Stimulated activated CD8-positive, alpha-beta memory T cell treated with anti-CD3 and anti-CD28 coated beads, Interleukin-7, amount 100 ng/mL, for 24 hours (primary cell): ENCODE measurements at places on chromosomes 4 and X.

DNA sequence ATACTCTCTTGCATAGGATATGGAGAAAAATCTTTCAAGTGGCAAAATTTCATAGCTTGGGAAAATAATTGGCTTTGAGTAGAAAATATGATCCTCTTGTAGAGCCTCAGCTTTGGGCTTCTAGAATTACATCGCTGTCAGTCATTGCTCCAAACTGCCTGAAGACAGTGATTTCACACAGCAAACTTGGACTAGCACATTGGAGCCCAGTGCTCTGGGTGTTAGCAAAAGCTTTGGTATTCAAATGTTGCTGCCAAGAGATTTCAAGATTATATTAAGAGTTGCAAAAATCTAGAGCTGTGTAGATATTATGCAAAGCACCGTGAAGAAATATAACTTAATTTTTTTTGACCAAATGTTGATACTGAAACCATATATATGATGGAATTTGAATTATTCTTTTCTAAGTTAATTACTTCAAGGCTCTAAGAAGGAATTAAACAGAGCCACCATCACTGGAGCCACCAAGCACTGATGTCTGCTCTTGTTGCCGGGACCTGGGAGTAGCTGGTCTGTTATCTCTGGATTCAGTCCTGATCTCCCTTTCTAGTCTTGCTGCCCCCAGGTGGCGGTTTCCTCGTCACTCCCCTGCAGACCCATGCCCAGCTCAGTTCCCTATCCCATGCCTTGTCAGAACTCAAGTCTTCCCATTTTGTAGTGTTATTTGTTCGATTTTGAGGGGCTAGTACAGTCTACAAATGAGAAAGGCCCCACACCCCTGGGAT lies 260.7 kb upstream of the SFRP2 start:
- no peak for DNase-seq

- no peak for DNase-seq
These were observed 250.0 kb downstream of the CBR4 start for GRCh38 chr4:168759959-168760527.

DNA sequence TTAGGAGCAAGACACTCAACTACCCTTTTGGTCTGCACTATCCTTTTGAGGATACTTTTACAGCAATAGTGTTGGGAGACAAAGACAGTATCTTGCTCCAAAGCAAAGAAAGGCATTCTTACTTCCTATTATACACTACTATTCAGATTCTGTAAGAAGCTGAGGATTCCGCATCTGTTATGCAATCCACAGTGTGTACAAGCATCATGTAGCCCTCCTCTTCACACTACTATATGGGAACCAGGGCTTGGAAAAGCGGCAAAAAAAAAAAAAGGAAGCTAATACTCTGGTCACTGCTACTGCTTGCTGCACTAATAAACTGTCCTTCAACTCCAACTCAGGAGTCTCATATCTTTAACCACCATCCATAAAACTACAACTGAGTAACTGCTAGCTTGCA lies 59.1 kb downstream of the FBXW7 start:
- no peak for DNase-seq

DNA sequence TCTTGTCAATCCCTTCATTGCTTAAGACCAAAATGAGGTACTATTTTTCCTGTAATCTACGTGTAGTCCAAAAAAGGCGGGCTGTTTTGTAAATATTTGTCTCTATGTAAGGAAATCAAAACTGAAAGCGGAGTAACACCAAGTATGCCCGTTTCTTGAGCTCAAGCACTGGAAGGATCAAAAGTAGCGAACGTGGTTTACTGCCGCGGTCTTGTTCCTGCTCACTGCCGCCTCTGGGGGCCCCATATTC lies 71.5 kb downstream of the AFF1 start:
- DNase-seq = no peak

DNA sequence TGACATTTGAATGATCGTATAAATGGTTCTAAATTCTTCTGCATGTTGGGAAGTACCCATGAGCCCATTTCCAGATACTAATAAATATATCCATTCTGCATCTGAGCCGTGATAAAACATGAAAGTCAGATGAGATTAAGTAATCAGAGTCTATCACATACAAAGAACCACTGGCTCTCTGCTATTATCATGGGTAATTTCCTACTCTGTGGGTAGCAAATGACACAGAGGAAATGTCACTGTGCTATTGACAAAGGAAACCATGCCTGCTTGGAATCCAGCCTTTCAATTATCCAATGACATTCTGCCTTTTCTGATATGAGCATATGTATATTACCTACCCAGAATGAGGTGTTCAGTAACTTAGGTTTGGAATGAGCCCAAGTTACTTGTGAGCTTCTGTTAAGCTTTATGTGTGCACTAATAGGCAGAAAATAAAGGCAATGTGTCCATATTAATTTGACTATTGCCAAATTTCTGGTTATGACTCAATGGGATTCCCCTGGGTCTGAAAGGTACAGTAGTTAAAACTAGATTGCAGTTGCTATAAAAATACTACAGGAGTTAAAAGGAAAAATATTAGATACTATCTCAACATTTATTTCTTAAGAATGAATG lies 238.7 kb upstream of the KCNIP4 start:
- DNase-seq = no peak

- no peak for DNase-seq
These were observed 16.1 kb downstream of the AFP start for GRCh38 chr4:73451981-73452747.

DNA sequence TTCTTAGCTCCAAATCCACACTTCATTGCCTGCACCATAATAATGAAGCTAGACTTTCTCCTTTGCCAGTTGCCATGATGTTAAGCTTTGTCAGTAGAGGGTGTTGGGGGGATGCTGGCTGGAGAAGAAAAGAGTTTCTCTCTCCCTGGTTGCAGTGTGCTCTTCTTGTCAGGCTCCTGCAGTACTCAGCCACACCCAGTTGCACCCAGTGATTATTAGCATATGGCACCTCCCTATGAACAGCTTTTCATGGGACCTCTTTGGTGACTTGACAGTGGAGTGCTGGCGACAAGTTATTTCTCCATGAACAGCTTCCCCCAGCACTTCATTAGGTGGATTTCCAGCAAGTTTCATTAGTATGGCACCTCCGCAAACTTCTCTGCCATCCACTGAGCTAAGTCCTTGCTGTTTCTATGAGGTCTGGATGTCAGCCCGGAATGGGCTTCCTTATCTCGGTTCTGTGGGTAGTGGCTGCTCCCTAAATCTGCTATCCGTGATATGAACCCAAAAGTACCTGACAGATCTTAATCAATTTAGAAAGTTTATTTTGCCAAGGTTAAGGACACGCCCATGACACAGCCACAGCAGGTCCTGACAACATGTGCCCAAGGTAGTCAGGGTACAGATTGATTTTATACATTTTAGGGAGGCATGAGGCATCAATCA lies 18.8 kb upstream of the OTUD4 start:
- no peak for DNase-seq

DNA sequence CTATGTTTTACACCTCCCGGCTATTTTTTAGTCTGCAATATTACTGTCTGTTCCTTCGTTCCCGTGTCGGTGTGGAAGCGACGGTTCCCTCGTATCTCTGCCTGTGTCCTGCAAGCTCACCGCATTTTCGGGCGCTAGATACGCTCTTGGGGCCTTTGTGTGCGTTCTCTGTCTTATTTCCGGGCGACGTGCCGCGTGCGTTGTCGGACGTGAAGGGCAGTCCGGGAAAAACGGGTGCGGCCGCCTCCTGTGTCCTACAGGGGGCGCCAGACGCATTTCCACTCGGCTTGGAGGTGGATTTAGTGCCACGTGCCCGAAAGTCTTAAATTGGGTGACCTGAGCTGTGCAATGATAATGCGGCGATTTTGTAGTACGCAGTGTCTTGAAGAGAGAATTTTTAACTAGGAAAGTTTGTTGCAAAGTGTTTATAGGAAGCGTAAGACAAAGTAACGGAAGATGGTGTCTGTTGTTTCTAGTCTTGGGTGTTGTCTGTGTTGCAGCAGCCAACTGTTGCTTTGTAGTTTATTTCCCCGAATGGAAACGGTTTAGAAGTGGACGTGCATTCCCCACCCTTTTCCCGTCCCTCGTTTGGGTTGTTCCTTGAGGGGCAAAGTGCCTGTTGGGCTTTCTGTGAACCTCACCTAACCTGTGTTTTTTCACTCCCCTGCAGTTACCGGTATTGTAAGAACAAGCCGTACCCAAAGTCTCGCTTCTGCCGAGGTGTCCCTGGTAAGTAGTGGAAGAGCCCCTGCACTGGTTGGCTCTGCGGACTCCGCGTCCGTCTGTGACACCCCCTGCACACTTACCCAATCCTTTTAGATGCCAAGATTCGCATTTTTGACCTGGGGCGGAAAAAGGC lies 720 bp downstream of the RPL10 start:
- peak; percentile 51 for DNase-seq

- no peak for DNase-seq
These were observed 383.4 kb downstream of the FAM133A start for GRCh38 chrX:94057385-94057784.

DNA sequence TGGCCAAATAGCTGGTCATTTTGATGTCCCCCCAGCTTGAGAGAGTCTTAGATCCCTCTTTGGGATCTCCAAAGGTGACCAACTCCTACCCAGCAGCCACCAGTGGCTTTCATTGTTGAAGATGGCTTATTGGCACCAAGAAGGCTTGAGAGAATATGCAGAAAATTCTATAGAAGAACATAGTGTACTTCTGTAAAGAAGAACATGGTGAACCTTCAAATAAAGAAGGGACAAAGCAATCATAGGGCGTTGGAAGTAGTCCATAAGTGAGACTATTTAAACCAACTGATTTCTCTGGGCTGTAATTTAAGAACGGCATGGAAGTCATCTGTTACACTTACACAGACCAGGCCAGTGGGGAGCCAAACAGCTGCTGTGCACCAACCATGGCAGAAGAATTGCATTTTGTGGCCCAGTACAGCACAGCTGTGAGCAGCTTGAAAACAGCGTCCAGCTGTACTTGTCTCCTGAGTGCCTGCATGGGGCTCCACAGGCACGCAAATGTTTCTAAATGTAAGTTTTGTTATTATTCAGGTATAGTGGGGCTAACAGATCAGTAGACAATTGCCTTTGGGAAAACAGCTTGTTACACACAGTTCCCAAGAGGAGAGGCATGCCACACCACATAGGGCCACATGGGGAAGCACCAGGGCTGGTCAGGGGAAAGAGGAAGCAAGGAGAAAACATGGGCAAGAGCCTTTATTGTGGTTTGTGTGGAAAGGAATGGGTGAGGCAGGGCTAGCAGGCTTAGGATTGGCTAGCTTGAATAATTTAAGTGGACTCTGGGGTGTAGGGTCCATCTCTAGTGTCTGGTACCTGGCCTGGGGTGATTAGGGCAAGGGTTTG lies 125.0 kb downstream of the ARHGAP6 start:
- no peak for DNase-seq

DNA sequence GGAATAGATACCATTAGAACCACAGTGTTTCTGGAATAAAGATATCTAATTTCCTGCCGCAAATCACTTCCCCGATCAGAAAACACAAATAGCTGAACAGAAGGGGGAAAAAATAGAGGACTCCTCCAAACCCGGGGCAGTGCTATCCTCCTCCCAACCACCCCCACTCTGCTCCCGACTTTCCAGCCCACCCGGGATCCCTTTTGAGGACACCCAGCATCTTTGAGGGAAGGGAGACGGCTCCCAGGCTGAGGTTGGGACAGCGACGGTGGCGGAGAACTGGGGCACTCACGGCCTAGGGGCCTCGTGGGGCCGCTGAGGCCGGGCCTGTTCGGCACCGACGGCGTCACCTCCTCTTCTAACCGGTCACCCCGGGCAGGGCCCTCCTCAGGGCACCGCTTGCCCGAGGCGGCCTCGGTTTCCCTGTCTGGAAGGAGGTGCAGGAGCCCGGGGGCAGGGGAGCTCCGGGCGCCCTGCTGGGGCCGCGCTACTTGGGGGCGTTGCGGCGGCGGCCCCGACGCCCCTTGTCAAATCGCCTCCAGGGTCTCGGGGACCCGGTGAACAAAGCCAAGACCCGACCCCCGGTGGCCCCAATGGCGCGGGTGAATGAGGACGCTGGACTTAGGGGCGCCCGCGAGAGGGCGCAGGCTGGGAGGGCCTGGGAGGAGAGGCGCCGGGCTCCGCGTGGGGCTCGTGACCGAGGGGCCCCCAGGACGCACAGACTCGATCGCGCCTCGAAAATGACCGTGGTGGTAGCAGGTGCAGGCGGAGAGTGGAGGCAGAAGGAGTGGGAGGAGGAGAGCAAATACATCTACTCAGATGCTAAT lies 6.9 kb upstream of the ARX start:
- DNase-seq = no peak

- DNase-seq = no peak
These were observed at the start of gene NDP for GRCh38 chrX:43973249-43974099. Gene NDP, minus strand, starts transcription at chrX:43973390. Its CDS starts 14,745 bp downstream, at chrX:43958645.

DNA sequence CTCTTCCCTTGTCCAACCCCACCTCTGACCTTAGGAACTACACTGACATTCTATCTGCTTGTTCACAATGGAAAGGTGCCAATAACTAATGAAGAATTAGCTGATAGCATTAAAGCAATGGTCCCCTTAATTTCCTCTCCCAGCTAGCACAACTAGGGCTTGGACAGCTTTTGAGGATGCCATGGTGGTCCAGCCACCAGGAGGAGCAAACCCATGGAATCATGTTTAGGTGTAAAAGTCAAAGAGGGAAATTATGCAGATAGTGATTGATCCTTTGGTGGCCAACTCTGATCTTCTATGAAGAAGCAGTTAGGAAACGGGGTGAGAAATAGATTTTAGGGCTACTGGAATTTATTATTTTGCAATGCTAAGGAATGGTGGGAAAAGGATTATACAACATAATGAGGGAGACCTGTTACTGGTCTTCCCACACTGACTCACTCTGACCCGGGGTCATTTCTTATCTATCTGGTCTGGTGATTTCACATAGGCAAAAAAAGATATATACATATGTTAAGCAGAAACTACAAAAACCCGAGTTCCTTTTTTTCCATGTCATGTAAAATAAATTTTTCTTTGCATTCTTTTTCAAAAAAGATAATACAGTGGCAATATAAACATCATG lies 45.8 kb upstream of the FBXW7 start:
- no peak for DNase-seq

- DNase-seq = no peak
These were observed 193.1 kb upstream of the PITX2 start for GRCh38 chr4:110815950-110816349.

DNA sequence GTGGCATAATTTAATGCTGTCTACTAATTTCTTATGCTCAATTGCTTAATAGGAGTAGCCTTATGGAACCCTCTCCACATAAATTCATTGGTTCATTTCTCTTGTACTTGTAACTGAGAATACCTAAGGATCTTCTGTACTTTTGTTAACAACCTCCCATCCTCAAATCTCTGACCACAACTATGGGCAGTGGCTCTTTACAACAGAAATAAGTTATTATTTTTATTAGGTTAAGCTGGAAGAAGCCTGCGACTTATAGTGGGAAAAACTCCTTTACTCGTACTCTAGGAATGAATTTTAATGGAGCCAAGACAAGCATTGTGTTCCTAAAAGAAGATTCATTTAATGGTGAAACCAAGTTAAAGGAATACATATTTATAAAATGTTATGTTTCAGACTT lies 337.1 kb upstream of the CTSO start:
- DNase-seq = no peak

GRCh38 chr4:71487344-71487920 lies 148.6 kb downstream of the SLC4A4 start:
- no peak for DNase-seq
